ENCODE measurements at places on chromosomes 3 and 15.

DNA sequence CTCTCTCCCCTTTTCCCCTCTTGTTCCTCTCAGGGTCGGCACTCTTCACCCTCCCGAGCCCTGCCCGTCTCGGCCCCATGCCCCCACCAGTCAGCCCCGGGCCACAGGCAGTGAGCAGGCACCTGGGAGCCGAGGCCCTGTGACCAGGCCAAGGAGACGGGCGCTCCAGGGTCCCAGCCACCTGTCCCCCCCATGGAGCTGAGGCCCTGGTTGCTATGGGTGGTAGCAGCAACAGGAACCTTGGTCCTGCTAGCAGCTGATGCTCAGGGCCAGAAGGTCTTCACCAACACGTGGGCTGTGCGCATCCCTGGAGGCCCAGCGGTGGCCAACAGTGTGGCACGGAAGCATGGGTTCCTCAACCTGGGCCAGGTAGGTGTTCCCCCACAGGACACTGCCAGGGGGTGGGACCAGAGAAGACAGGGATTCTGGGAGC lies 7.2 kb downstream of the FURIN start:
- DNase-seq: no peak

- DNase-seq: no peak
These were observed 21.9 kb upstream of the ALDH1L1 start for GRCh38 chr3:126202276-126202675.

DNA sequence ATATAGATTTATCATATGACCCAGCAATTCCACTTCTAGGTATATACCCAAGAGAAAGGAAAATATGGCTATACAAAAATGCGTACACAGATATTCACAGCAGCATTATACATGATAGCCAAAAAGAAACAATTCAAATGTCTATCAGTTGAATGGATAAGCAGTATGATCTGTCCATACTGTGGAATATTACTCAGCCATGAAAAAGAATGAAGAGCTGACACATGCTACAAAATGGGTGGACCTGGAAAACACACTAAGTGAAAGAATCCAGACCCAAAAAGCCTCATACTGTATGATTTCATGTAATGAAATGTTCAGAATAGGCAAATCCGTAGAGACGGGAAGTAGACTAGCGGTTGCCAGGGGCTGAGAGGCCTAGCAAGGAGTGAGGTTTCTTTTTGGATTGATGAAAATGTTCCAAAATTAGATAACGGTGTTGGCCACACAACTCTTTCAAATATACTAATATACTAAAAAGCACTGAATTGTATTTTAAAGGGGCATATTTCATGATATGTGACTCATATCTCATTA lies 33.4 kb downstream of the FGD5 start:
- no peak for DNase-seq

- DNase-seq: no peak
These were observed 229.1 kb upstream of the CBLB start for GRCh38 chr3:106097817-106098435.

DNA sequence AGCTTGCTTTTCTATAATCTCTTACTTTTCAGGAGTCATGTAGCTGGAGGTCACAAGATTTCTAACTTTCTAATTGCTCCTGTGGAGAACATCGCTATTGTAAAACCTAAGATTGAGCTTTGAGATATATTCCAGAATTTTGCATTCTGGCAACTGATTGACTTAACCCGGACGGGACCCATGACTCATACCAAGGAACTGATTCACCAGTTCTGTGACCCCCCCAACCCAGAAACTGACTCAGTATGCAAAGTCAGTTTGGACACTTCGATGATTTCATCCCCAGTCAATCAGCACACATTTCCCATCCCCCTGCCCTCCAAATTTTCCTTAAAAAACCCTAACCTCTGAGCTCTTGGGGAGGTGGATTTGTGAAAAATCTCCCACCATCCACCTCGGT lies 396.5 kb upstream of the GBE1 start:
- DNase-seq: no peak

- no peak for DNase-seq
These were observed 5.1 kb downstream of the PLSCR1 start for GRCh38 chr3:146539315-146539714.

GRCh38 chr3:30496066-30496966 lies 110.1 kb upstream of the TGFBR2 start:
- DNase-seq: no peak

GRCh38 chr15:101136381-101137268 lies 115.2 kb downstream of the CHSY1 start:
- no peak for DNase-seq

GRCh38 chr3:144039661-144040060 lies 68.0 kb downstream of the DIPK2A start:
- DNase-seq: no peak

DNA sequence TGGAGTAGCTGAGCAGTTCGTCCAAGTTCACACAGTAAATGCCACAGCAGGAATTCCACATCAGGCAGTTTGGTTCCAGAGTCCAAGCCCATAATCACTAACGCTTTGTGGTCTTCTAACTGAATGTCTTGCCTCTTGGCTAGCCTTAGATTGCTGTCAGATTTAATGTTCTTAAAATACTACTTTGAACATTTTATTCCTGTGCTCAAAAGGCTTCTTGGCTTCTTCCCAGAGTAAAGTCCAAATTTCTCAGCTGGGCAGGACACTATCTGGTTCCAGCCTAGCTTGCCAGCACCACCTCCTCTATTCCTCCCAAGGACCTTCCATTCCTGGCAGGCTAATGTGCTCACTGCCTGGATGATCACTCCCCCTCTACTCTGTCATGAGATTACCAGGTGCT lies 256.9 kb downstream of the SQOR start:
- DNase-seq: no peak

GRCh38 chr3:126270145-126270811 lies 86.9 kb downstream of the KLF15 start:
- no peak for DNase-seq

GRCh38 chr3:28982906-28983305 lies 298.0 kb upstream of the RBMS3 start:
- DNase-seq: no peak

GRCh38 chr3:37861620-37862041 lies at the start of gene CTDSPL:
TSS of gene CTDSPL (plus strand) at chr3:37861880. CDS start at chr3:37862200, 320 bp downstream.
- DNase-seq: no peak

GRCh38 chr15:34243226-34243625 lies 18.4 kb downstream of the EMC4 start:
- no peak for DNase-seq

- no peak for DNase-seq
These were observed 293.3 kb upstream of the CNTN4 start for GRCh38 chr3:1805331-1805730.

DNA sequence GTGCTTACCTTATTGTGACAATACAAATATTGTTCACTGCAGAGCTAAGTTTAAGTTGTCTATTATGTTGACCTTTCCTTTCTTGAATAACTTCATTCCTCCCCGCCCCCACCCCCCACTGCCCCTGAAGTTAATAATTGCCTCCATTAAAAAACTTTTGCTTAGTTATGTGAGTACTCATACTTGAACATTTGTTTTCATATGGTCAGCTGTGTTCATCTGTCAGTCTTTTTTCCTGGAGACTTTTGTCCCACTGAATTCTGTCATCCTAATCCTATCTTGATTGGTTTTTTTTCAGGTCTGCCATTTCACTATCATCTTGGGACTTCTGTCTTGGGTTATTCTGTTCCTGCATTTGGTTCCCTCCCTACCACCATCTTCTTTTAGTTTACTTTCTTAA lies 8.5 kb downstream of the SLC25A36 start:
- no peak for DNase-seq

DNA sequence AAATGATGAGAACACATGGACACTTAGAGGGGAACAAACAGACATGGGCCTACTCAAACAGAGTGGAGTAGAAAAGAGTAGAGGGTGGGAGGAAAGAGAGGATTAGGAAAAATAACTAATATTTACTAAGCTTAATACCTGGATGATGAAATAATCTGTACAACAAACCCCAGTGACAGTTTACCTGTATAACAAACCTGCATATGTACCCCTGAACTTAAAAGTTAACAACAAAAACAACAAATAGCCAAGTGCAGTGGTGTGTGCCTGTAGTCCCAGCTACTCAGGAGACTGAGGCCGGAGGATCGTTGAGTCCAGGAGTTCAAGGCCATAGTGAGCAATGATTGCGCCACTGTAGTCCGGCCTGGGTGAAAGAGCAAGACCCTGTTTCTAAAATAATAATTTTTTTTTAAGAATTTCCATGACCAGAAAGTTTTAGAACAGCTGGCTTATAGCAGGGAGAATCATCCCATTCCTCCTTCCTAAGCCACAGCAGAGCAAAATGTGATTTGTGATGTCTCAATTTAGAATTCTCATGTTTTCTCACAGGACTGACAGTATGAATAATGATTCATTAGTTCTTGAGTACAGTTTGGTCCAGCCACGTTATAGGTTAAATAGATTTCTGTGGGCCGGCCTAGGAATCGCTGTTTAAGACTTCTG lies 150.0 kb downstream of the ZNF609 start:
- no peak for DNase-seq

- DNase-seq: no peak
These were observed 12.5 kb upstream of the KBTBD12 start for GRCh38 chr3:127902486-127902885.

GRCh38 chr3:95721938-95722337 lies 1092.5 kb upstream of the EPHA6 start:
- no peak for DNase-seq

GRCh38 chr3:99776516-99777209 lies 41.0 kb upstream of the CMSS1 start:
- DNase-seq: no peak

- no peak for DNase-seq
These were observed 235.4 kb downstream of the NFKBIZ start for GRCh38 chr3:102084704-102085103.

- peak; percentile 21 for DNase-seq
These were observed 93.9 kb upstream of the RASGRF1 start for GRCh38 chr15:79184465-79184892.

- DNase-seq: no peak
These were observed 35.1 kb downstream of the DPH3 start for GRCh38 chr3:16229681-16230080.

DNA sequence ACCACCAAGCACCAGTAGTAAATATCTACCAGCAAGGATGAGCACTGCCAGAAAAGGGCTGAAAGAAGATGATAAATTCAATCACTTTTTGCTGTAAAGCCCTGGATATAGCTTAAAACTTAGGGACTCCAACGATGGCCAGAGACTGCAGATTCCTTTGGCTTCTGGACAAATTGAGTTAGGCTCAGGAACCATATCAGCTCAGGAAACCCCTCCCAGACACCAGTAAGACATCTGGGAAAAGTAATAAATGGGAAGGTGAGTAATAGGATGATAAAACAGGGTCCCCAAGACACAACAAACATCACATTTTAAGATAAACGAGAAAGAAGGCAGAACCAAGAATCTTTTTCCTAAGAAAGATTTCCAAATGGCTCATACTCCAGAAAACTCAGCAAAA lies 65.0 kb downstream of the ANP32A start:
- DNase-seq: no peak

DNA sequence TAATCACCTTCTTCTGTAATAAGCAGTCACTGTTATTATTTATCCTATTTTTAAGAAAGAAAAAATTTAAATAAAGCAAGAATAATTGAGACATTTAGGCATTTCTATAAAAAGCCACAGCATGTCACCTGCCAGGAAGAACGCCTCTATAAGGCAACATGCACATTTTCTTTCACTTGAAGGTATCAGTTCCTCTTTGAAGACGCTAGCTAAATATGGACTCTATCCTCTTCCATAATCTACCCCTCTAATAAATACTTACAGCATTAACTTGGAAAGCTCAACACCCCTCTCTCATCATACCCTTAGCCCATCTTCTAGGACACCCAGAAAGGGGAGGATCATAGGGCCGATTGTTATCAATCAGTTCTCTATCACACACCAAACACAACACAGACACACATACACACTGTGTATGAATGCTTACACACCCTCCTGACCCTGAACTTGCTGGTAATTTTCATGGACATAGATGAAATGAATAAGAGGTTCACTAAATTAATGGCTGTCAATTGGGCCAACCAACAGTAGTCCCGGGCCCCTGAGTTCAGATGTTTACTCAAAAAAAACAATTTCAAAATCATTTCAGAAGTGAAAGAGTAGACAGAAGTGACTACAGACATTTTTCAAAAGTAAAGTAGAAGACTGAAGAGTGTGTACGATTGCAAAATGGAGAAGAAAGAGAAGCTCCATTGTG lies 102.5 kb downstream of the ZMAT3 start:
- no peak for DNase-seq

- no peak for DNase-seq
These were observed 101.6 kb downstream of the ZIC4 start for GRCh38 chr3:147304756-147305155.

DNA sequence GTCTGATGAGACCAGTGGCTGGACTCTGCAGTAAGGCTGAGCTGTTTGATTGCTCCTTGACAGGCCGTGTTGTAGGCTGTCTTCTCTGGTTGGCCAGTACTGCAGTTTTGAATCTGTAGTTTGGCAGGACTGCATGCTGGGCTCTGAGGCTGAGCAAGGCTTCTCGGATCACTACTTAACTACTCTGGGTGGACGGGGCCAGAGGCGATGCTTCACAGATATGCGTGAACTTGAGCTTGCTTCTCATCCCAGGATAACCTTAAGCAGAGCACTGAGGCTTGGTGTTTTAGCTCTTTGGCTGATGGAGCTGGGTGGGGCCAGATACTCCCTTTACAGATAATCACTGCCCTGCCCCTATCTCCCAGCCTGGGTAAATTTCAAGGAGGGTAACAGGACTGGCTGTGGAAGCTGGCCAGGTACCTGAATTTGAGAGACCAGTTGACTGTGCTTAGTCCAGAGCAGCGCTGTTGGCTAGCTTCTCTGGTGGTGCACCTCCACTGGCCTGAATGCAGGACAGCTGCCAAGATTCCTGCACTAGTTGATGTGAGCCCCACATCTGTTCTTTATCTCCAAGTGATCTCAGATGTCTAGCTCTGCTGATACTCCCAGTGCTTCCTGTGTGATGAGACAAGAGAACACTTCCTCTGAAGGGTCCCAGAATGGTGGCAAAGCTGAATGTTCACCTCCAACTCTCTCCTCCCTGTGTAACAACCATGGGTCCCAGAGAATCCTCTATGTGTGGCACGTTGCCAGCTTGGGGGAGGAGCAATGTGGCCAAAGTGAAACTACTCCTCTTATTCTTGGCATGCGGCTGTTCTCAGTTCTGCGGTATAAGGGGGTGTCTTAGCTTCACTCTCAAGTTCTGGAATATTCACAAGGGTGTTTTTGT lies 37.9 kb downstream of the RPL39L start:
- DNase-seq: no peak

- DNase-seq: no peak
These were observed 638.6 kb upstream of the TBL1XR1 start for GRCh38 chr3:177835917-177836316.

- DNase-seq: no peak
These were observed 146.6 kb downstream of the TBL1XR1 start for GRCh38 chr3:177050501-177051237.

- DNase-seq: no peak
These were observed 23.1 kb downstream of the CCDC12 start for GRCh38 chr3:46953234-46954010.

All from activated CD4-positive, CD25-positive, alpha-beta regulatory T cell (primary cell).